ENCODE measurements at places on chromosomes 12 and 14. TPM values are rescaled to one million over a fixed set of nuclear protein-coding genes. Genes with fewer than 3 reads are reported as not detected.

Gene SMIM41
- total RNA-seq, result 0.31 TPM

DNA sequence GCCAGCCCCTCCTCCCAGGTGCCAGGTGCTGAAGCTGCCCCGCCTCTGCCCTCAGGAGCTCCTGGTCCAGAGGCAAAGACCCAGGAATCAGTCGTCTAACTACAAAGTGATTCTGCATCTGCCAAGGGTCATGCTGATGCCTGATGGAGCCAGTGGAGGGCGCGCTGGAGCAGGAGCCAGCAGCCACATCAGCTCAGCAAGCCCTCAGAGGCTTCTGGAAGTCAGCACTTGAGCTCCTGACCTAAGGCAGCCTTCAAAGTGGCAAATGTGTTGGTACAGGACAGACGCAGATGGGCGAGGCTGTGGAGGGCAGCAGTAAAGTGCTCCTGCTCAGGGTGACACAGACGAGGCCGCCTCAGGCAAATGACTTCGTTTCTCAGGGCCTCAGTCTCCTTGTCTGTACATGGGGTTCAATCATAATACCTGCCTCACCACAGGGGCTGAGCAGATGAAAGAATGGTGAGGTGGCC, 10.9 kb downstream of the C12orf43 start:
- DNase-seq, result peak; percentile 72

DNA sequence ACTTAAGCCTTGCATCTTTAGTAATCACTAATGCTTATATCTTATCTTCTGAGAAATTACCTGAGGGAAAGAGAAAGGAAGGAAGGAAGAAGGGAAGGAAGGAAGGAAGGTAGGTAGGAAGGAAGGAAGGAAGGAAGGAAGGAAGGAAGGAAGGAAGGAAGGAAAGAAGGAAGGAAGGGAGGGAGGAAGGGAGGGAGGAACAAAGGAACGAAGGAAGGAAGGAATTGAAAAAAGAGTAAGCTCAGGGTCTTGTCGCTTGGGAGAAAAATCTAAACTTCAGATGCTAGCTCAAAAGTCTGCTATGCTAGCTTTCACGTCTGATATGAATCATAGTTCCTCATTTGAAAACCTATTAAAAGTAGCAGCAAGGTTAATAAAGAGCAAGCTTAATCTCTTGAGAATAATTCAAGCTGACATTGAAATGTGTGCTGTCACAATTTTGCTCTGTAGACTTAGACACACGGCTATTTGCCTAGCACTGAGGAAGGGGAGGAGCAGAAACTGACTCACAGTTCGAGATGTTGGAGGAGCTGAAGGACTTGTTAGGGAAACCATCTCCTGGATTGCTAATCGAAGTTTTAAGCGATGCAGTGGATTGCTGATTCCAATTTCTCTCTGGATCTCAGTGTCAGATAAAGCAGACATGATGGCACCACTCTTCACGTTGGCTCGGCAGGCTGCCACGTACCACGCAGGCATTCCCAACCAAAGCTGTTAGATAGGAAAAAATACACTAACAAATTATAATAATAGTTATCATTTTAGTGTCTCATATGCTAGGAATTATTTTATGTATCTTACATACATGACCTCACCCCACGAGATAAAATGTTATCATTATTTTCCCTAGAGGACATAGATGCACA, 216.7 kb downstream of the ACSS3 start:
- DNase-seq, result no peak

DNA sequence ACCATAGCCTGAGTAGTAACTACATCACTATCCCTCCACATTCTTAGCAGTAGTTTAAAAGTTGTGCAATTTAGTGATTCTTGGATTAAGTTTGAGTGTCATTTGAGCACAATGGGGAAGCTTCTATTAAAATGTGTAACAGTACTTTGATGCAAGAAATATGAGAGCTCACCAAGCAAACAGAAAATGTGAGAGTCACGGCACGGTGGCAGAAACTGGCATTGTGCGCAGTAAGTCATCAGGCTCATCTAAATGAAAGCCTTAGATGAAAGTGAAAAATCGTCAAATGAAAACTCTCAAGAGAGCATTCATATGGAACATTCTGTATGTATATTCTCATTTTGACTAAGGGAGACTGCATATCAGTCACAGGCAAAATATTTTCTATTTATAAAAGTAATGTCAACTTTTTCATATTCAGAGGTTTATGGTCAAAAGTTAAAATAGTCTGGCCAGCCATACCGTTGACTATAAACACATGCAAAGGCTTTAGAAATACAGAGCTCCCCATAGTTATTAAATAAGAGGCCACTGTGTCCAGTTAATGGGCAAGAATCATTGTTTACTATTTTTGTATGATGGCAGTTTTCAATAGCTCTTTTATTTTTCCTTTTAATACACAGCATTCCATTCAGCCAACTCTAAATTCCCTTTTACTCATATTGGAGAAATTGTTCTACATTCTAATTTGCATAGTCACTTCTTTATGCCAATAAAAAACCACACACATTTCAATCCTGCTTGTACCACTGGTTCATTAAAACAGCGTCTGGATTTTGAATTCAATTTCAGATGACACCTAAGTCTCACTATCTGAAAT, 167.9 kb downstream of the PRKD1 start:
- DNase-seq, result no peak

DNA sequence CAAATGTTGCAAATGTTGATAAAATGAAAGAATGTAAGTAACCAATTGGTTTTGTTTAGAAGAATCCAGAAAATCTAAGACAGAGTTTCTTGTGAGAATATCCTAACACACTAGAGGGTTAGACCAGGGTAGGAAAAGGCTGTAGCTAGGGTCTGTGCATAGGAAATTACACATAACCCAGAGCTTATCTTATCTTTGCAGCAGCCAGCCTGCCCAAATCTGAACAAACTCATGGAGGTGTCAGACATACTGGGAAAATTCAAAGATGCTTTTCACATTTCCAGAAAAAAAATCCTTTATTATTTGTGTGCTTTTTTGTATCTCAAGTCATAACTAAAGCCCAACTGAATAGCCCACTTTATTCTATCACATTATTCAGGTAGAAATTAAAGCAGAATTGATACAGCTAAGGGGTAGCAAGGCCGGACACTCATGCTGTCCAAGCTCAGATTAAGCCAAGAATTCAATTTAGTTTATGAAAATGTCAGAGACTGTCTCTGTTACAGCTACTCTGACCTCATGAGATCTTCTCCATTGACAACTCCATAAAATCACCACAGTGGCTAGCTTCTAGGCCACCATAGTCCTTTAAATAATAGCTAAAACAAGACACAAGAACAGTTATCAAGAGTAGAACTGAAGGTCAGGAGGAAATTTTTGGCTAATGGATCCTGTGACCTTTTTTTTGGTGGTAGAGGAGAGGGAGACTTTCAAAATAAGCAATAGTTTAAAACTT, 169.6 kb upstream of the RASSF8 start:
- DNase-seq, result no peak

Gene OR6C65
- not detected for total RNA-seq

Gene CYP27B1
- 0.87 TPM for total RNA-seq

Gene VPS29
- total RNA-seq, result 114 TPM

Gene GLT8D2
- 5.0 TPM for total RNA-seq

GRCh38 chr14:106694638-106695393, 1168.4 kb downstream of the TMEM121 start:
- DNase-seq, result peak; percentile 64

Gene INSM2
- total RNA-seq, result not detected

Gene CNTN1
- 0.61 TPM for total RNA-seq

GRCh38 chr12:51972849-51973273, 21.4 kb downstream of the ACVR1B start:
- DNase-seq, result no peak

Gene GUCY2C
- total RNA-seq, result 75.0 TPM

Gene TBX5
- not detected for total RNA-seq

Gene SLC25A21
- 0.64 TPM for total RNA-seq

Gene ANO4
- 0.89 TPM for total RNA-seq

Gene SRRM4
- total RNA-seq, result not detected
